Vagina (tissue), 2 donors: ENCODE measurements at places on chromosomes 16 and 17.

DNA sequence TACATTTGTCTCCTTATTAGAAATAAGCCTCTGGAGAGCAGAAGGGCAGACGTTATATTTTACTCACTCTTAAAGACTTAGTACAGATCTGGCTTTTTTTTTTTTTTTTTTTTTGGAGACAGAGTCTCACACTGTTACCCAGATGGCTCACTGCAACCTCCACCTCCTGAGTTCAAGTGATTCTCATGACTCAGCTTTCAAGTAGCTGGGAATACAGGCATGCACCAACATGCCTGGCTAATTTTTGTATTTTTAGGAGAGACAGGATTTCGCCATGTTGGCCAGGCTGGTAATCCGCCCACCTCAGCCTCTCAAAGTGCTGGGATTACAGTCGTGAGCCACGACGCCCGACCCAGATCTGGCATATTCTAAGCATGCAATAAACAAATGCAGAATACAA is 36.4 kb upstream of the TMEM97 start:
- no peak for DNase-seq

DNA sequence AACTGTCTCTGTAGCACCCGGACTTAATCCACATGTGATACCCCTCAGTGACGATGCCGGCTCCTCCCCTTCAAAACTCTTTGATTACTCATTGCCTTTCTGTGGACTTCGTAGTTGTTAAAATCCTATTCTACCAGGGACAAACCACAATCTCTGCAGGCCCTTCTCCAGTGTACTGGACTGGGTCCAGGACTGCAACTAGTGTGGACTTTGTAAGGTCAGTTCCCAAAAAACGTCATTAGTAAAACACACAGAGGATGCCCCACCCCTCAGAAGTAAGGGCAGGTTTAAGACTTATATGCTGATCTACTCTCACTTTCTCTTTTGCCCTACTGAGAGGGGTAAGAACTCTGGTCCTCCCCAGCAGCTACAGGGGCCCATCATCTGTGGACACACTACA is 10.5 kb upstream of the NUDT7 start:
- DNase-seq: no peak

DNA sequence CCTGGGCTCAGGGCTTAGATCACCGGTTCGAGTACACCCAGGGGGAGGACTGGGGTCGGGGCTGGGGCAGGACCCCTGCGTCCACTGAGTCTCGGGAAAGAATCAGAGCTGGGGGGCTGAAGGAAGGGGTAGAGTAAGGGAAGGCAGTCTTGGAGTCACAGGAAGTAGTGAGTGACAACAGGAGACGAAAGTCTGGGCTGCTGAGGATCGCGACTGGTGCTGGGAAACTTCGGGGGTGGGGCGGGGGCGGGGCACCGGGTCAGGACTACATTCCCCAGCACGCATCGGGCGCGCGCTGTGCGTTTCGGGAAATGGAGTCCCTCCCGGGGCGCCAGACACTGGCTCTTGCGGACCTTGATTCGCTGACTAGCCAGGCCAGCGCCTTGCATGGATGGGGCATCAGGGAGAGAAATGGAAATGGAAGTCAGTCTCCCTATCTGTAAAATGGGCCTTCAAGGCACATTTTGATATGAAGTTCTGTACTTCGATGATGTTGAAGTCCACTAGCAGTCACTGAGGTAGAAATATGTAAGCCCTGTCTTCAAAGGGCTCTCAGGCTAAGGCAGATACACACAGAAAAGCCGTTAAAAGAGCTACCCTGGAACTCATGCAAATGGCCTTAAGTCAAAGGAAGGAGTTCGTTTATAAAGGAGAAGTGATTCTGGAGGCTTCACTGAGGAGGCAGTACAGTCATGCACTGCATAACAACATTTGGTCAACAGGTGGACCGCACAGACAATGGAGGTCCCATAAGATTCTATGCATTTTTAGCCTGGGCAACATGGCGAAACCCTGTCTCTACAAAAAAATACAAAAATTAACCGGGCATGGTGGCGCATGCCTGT is 697 bp downstream of the CTF1 start:
- no peak for DNase-seq

GRCh38 chr17:29622337-29623282 is at the start of gene CORO6:
CORO6 (minus strand) TSS chr17:29622912; CDS start chr17:29621421, 1,491 bp downstream.
- no peak for DNase-seq

DNA sequence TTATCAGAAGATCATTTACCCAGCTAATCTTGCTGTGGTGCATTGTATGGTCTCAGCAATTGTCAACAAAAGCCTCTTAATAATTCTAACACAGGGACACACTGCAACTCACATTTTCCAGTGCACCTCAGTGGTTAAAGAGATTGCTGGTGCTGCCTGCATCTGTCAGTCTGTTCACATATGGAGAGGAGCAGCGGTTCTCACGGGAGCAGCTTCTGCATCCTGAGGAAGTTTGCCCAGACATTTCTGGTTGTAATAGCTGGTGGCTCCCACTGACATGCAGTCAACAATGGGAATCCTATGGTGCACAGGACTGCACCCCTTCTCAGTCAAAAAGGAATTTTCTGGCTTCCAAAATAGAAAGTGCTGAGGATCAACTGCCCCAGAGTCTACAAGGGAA is 7.8 kb downstream of the GGA2 start:
- DNase-seq: no peak

- no peak for DNase-seq
Measured at GRCh38 chr17:13777003-13777402, 175.3 kb upstream of the HS3ST3A1 start.
